ENCODE measurements at places on chromosomes 12 and 14. TPM values are rescaled to one million over a fixed set of nuclear protein-coding genes. Genes with fewer than 3 reads are reported as not detected.

SLC35F4 gene
- total RNA-seq = not detected

ZFHX2 gene
- 0.60 TPM for total RNA-seq

CYP46A1 gene
- total RNA-seq = 2.2 TPM

KRT85 gene
- total RNA-seq = not detected

KLRB1 gene
- 0.38 TPM for total RNA-seq

SYNE3 gene
- 16.5 TPM for total RNA-seq

MIPOL1 gene
- total RNA-seq = 7.0 TPM

DPF3 gene
- 27.3 TPM for total RNA-seq

NELL2 gene
- not detected for total RNA-seq

TAC3 gene
- not detected for total RNA-seq

ZDHHC22 gene
- not detected for total RNA-seq

IL31 gene
- total RNA-seq = not detected

KRT73 gene
- not detected for total RNA-seq

SLC6A15 gene
- total RNA-seq = not detected

MYO1H gene
- total RNA-seq = 0.16 TPM

LMNTD1 gene
- not detected for total RNA-seq

HCFC2 gene
- total RNA-seq = 9.5 TPM

MYF6 gene
- not detected for total RNA-seq

OLR1 gene
- 0.24 TPM for total RNA-seq

KRT83 gene
- not detected for total RNA-seq

GPR84 gene
- total RNA-seq = 0.22 TPM

PIK3C2G gene
- not detected for total RNA-seq

NXPH4 gene
- 0.60 TPM for total RNA-seq

CLBA1 gene
- total RNA-seq = 1.9 TPM

KCNA1 gene
- not detected for total RNA-seq

AMDHD1 gene
- total RNA-seq = 0.49 TPM

IL26 gene
- total RNA-seq = not detected

KRT1 gene
- not detected for total RNA-seq

SMIM41 gene
- total RNA-seq = 0.16 TPM

HOXC12 gene
- total RNA-seq = not detected

RNASE2 gene
- 2.6 TPM for total RNA-seq

SERPINA9 gene
- not detected for total RNA-seq

LRP6 gene
- total RNA-seq = 20.1 TPM

DCN gene
- total RNA-seq = 1,037 TPM

KRT2 gene
- total RNA-seq = not detected

VDR gene
- 0.35 TPM for total RNA-seq

CLEC4D gene
- total RNA-seq = 0.11 TPM

DEGS2 gene
- not detected for total RNA-seq

OR6C70 gene
- not detected for total RNA-seq

Measured in Right ventricle myocardium inferior (tissue), 1 donor.